ENCODE measurements at places on chromosomes 3 and 15.

GRCh38 chr15:62472616-62473299 is 307.7 kb upstream of the C2CD4B start:
- H3K36me3 ChIP-seq = no peaks in the 10 kb centered on the region
- DNase-seq = no peak
- H3K4me3 ChIP-seq = no peak overlapping the region
- H3K27me3 ChIP-seq = no peaks in the 10 kb centered on the region

DNA sequence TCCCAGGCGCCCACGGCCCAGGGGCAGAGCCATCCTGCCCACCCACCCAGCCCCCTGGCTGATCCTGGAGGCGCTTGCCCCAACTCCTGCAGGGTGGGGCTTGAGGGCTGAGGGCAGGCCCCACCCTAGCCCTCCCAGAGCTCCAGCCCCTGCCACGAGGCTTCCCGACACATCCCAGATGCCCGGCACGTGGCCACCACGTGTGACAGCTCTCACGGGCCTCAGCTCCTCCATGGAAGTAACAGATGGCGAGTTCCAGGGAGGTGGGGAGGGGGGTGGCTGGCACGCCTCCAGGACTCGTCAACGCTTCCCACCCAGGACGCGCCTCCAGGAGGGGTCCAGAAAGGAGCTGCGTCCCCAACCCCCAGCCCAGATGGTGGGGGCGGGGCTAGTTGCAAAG is 29.1 kb downstream of the PLXND1 start:
- H3K27me3 ChIP-seq = no peaks in the 10 kb centered on the region
- H3K27ac ChIP-seq = no peak overlapping the region
- H3K4me3 ChIP-seq = no peak overlapping the region
- peaks cover 2% of the 10 kb centered on the region for H3K4me1 ChIP-seq
- DNase-seq = no peak

GRCh38 chr15:60924916-60925397 is 304.1 kb downstream of the RORA start:
- H3K27me3 ChIP-seq = no peaks in the 10 kb centered on the region
- no peaks in the 10 kb centered on the region for H3K36me3 ChIP-seq
- no peak for DNase-seq
- no peak overlapping the region for H3K4me3 ChIP-seq
- H3K4me1 ChIP-seq = no peaks in the 10 kb centered on the region

- H3K27me3 ChIP-seq = no peaks in the 10 kb centered on the region
- no peak overlapping the region for H3K27ac ChIP-seq
- no peak overlapping the region for H3K4me3 ChIP-seq
- H3K4me1 ChIP-seq = no peaks in the 10 kb centered on the region
- no peak for DNase-seq
These were observed 673.6 kb downstream of the EDEM1 start for GRCh38 chr3:5861151-5861550.

DNA sequence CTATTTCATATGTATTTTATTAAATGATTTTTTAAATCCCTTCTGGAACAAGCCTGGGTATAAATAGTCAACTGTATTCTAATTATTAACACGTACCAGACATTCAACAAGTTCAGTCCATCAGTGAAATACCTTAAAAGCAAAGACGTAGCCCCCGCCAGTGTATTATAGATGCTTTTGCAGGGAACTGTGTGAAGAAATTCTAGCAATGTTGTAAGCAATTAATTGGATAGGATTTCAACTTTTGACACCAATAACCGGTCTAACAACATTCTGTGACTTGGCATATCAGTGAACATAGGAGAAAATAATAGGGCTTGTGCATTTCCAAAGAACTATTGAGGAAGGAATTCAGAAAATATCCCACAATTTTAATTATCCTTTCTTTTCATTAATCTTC is 67.2 kb upstream of the TGFBR2 start:
- no peaks in the 10 kb centered on the region for H3K4me1 ChIP-seq
- H3K36me3 ChIP-seq = no peaks in the 10 kb centered on the region
- no peaks in the 10 kb centered on the region for H3K27me3 ChIP-seq
- H3K4me3 ChIP-seq = no peak overlapping the region

GRCh38 chr15:56323435-56323834 is 41.8 kb upstream of the TEX9 start:
- no peak for DNase-seq
- no peaks in the 10 kb centered on the region for H3K4me1 ChIP-seq
- H3K27me3 ChIP-seq = no peaks in the 10 kb centered on the region

GRCh38 chr3:29057326-29057725 is 223.5 kb upstream of the RBMS3 start:
- H3K4me3 ChIP-seq = no peak overlapping the region
- 0 out of 2 replicates have a peak overlapping the region, but pooled peaks have one; percentile 38 for H3K27ac ChIP-seq
- H3K4me1 ChIP-seq = peaks cover 3% of the 10 kb centered on the region
- no peaks in the 10 kb centered on the region for H3K36me3 ChIP-seq
- H3K27me3 ChIP-seq = no peaks in the 10 kb centered on the region
